Right atrium auricular region (tissue), 2 donors: ENCODE measurements at places on chromosomes 1 and 21. TPM values are rescaled to one million over a fixed set of nuclear protein-coding genes. Genes with fewer than 3 reads are reported as not detected.

RXFP4 gene
- not detected for total RNA-seq

REN gene
- total RNA-seq, result not detected

NVL gene
- 8.3 TPM for total RNA-seq

GRCh38 chr1:236403905-236404696, 10.0 kb downstream of the EDARADD start:
- no peak for DNase-seq

KIRREL1 gene
- total RNA-seq, result 21.9 TPM

DNA sequence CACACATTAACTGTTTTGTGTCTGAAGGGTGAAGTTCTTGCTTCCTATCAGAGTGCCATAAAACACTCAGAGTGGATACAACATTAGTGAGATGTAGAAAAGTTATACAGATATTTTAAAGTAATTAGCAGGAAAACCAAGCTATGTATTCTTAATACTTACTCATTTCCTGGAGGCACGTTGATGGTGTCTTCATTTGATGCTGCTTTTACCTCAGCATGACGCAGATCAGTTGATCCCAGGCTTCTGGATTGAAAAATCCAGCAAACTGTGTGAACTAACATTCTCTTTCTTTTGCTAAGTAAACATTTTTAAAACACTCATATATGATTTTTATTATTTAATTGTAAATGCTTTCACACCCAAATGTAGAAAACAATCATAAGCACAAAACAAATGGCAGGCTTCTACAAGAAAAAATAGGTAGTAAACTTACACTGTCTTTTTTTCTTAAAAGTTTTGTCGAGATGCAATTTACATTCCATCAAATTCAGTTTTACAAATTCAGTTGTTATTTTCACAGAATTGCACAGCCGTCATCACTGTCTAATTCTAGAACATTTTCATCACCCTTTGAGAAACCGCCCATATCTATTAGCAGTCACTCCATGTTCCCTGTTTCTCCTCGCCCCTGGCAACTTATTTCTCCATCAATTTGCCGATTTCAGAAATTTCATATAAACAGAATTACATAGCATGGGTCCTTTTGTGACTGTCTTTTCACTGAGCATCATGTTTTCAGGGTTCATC, 198.9 kb downstream of the LRRC7 start:
- no peak for DNase-seq

DNA sequence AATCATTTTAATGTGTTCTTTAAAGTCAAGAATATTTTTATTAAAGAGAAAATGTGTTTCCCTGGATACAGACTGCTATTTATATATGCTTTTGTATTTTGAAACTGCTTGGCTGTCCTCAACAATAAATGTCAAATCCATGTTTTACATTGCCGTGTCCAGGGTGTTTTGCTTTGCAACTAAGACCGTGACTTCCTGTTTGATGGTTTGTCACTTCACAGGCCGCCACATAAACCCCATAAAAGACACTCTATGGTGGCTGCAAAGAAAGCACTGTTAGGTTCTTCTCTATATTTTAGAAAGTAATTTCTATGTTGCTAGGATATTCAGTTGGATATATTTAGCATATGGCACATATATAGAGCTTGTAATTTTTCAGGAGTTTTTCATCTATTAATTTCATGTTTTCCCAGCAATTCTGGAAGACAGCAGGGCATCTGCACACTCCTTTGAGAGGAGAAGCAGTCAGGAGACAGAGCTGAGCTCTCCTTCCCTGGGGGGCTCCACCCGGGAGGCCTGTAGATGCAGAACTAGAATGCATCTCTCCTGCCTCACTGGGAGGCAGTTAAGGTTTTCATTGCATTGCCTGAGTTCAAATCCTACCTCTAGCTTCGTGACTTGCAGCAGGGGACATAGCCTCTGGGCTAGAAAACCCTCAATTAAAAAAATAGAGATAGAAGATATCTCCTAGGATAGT, 33.1 kb downstream of the PRDM2 start:
- DNase-seq, result no peak

TMPRSS3 gene
- total RNA-seq, result 1.1 TPM

DNA sequence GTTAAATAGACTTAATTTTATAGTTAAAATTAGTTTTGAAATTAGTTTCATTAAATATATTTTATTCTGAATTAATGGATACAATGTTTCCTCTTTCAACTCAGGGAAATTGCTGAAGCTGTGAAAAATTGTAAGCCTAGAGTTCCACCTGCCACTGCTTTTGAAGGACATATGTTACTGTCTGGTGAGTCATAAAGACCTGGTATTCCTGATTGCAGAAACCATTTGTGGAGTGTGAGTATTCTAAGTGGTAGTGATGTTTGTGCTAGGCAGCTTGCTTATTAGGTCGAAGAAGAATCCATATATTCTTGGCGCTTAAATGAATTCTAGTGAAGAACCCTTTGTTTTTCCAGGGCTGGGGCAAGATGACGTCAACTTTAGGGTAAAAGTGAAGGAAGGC, 34.0 kb downstream of the MTR start:
- DNase-seq, result no peak
